ENCODE measurements at places on chromosomes 2 and 18.
A peak's percentile ranks its signal among the peaks of the same experiment; 100 is the strongest.

DNA sequence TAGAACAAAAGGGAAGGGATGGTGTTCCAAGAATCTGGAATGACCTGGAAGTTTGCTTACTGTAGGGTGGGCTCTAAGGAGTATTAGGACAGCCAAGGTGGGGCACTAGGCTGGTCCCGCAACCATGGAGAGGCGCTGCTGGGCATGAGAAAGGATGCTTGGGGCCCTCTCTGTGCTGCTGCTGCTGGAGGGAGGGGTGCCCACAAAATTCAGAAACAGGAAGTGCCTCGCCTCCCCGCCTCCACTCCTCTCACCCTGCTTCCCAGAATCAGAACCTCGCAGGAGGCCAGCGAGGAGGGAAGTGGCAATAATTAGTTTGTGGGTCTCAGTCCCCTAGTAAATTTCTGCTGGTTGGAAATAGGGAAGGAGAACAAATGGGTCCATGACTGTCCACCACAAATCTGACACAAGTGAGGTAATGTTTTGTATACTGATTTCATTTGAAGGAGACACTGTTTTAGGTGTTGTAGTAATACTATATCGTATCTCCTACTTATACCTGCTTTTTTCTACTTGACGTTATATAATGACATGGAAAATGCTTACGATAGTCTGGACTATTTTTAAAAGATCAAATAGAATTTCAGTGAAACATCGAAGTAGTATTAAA lies 7.9 kb upstream of the PDCL3 start:
- peak; percentile 36 for DNase-seq

DNA sequence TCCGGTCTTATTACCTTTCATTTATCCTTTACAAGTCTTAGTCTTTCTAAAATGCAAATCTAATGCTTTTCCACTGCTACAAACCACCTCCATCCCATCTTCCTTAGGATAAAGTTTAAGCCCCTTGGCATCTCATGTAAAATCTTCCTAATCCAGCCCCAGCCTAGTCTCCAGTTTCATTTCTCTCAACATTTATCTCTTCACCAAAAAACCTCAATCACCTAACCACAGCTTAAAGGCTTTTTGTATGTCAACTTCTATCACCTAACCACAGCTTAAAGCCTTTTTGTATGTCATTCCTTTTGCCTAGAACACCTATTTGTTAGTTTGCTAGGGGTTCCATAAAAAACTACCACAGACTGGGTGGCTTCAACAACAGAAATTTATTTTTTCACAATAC lies 4.2 kb downstream of the TRAK2 start:
- no peak for DNase-seq

GRCh38 chr2:53397085-53397484 lies 370.5 kb upstream of the CHAC2 start:
- DNase-seq = no peak

- DNase-seq = no peak
Measured at GRCh38 chr2:161423421-161424393, 7.6 kb downstream of the TBR1 start.

- DNase-seq = no peak
Measured at GRCh38 chr2:222399038-222399783, 25.1 kb upstream of the SGPP2 start.

- no peak for DNase-seq
Measured at GRCh38 chr18:27033722-27034121, 151.4 kb downstream of the CHST9 start.

- no peak for DNase-seq
Measured at GRCh38 chr2:127932199-127932876, 46.6 kb upstream of the AMMECR1L start.

- no peak for DNase-seq
Measured at GRCh38 chr2:197435598-197436420, 981 bp upstream of the SF3B1 start.

DNA sequence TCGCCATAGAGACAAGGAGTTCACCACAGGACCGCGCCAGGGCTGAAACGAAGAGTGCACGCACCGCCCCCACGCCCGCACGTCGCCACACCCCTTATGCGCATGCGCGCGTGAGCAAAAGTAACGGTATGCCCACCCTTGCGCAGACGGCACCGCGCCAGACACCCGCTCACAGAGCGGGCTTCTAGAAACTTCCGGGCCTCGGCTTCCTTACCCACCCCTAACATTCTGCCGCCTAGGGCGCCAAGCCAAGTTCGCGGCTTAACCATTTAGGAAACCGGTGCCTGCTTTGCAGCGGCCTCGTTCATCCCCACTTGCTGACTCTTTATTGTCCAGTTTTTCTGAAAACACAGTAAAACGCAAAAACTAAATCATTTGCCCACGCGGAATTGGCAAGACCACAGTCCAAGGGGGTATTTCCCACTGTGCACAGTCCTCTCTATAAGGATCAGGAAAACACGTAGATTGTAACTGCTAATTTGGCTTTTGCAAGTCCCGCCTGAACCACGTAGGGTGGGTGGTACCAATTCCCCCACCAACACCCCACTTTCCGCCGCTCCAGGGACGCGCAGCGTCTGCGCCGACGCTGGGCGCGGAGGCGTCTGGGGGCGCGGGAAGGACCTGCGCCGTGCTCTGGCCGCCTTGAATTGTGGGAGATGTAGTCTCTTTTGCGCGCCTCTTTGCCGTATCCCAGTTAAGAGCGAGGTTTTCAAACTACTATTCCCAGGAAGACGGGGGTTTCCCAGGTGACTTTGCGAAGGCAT lies at the start of the genes FBXO15 and TIMM21:
Gene FBXO15, minus strand, starts transcription at position 56 of the 764 bp plus-strand sequence. Its CDS starts 49 bp downstream, at position 7.
Gene TIMM21, plus strand, starts transcription at position 745 of the 764 bp plus-strand sequence. CDS start 286 bp downstream, outside the sequence.
- peak; percentile 94 for DNase-seq

GRCh38 chr2:143545059-143545948 lies 416.1 kb downstream of the ARHGAP15 start:
- DNase-seq = no peak

- DNase-seq = no peak
Measured at GRCh38 chr2:128455721-128456050, 137.0 kb upstream of the HS6ST1 start.

DNA sequence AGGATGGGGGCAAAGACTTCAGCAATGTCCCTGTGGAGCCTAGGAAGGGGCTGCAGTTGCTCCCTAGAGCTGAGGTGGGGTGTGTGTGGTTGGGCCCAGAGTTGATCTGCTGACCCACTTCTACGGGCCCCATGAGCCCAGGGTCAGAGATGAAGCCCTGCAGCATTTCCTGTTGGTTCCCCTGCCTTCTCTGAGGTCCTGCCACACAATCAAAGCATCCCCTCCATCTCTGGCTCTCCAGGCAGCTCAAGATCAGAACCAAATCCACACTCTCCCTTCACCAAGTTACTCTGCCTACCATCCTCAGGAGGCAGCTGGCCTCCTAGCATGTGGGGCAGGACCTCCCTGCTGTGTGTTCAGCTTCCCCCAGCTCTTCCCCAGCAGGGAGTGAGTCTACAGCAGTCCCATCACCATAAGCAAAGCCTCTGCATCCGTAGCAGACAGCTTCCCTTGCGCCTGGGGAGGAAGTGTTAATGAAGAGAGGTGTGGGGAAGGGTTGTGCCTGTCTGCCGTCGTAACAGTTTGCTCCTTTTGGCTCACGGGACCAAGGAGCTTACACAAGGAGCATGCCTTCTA lies 26.9 kb downstream of the TMEM247 start:
- DNase-seq = no peak
